ENCODE measurements at places on chromosomes 5 and 9. TPM values are rescaled to one million over a fixed set of nuclear protein-coding genes. Genes with fewer than 3 reads are reported as not detected.

Gene PALM2AKAP2
- 10.1 TPM for total RNA-seq

Gene REEP2
- total RNA-seq = 7.6 TPM

- DNase-seq = no peak
These were observed 584.3 kb downstream of the CAAP1 start for GRCh38 chr9:26308328-26308727.

GRCh38 chr5:92544036-92544435 is 1037.0 kb downstream of the NR2F1-AS1 start:
- no peak for DNase-seq

- DNase-seq = no peak
These were observed 20.3 kb downstream of the TNPO1 start for GRCh38 chr5:72836810-72837209.

Gene LCN15
- total RNA-seq = not detected

GRCh38 chr5:161077496-161077895 is 225.5 kb upstream of the ATP10B start:
- DNase-seq = no peak

DNA sequence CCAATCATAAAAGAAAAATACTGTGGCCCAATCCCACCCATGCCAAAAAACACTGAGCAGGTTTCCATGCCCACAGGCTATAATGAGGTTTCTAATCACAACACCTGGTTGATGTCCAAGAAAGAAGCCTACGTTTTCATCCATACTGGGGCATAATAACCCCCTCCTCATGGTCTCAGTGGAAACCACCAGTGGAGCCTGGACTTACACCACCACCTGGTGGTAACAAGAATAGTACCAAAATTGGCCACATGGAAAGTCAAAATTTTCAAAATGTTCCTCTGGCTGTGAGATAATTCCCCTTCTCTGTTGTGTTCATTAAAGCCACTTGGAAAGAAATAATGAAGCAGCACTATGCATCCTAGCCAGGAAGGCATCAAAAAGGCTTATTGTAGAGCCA is 687.3 kb upstream of the ST8SIA4 start:
- DNase-seq = no peak

- DNase-seq = no peak
These were observed 1330.4 kb upstream of the WWC1 start for GRCh38 chr5:166961028-166961427.

DNA sequence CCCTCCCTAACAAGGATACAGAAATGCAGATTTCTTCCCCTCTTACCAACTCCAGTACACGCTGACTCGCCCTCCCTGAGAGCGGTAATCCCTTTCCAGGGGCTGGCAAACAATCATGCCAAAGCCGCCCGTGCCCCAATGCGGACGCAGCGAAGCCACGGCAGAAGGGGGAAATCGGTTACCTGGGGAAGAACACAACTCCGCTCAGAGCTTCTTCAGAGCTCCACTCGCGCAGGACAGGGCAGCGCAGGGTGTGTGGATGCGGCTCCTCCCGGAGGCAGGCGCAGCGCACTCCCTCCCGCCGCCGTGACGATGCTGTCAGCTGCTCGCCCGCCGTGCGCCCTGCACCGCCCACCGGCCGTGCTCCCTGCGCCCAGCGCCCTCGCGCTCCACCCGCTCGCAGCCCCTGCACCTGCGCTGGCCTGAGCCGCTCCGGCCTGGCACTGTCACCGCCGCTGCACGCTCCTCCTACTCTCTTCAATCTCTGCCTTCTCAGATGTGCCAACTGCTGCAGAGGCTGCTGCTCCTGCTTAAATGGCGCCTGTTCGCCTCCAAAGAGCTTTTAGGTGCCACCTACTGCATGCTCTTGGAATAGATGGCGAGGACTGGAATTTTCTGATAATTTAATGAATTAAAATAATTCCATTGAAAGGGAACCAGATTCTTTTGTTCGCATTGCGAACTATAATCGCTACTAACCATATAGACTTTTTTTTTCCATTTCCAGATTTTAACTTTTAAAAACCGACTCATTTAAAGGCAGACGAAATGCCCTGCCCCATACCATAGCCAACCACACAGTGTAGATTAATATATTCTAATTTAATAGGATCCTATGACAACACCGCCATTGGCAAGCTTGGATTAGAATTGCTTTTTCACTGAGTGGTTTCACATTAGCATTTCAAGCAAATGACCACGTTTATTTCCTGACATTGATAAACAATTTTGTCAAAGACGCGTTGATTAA is at the start of gene DIRAS2:
Gene DIRAS2, minus strand, starts transcription at position 255 of the 970 bp plus-strand sequence. CDS start 28,997 bp downstream, outside the sequence.
- peak; percentile 89 for DNase-seq

Gene DBH
- total RNA-seq = 0.06 TPM

DNA sequence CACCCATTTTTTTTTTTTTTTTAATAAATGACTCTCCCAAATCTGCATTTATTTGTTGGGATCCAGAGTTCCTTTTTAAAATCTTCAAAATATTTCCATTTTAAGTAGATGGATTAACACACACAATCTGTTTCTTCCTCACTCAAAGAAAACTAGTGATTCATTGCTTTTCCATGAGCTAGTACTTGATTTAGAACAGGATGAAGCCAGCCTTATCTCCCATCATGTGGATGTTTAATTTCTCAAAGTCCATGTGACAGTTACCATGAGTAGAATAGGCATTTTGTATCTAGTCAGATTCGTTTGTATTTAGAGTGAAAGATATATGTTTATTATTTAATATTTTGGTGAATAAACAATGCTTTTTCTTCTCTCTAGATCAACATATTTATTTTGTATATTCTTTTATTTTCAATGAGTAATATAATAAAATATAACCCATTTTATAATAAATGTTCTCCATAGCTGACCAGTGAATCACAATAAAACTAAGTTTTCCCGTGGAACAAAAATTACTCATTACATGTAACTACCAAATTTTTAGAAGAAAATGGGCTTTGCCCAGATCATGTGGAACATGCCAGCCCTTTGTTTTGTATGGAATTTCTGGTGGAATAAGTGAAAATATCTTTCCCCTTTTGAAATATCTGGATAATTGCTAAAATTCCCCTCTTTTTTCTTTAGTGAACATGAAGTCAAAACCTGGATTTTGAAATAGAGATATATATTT is 54.9 kb upstream of the RPS23 start:
- DNase-seq = no peak

Gene AIF1L
- total RNA-seq = 7.0 TPM

Gene PCDHB2
- 3.6 TPM for total RNA-seq

DNA sequence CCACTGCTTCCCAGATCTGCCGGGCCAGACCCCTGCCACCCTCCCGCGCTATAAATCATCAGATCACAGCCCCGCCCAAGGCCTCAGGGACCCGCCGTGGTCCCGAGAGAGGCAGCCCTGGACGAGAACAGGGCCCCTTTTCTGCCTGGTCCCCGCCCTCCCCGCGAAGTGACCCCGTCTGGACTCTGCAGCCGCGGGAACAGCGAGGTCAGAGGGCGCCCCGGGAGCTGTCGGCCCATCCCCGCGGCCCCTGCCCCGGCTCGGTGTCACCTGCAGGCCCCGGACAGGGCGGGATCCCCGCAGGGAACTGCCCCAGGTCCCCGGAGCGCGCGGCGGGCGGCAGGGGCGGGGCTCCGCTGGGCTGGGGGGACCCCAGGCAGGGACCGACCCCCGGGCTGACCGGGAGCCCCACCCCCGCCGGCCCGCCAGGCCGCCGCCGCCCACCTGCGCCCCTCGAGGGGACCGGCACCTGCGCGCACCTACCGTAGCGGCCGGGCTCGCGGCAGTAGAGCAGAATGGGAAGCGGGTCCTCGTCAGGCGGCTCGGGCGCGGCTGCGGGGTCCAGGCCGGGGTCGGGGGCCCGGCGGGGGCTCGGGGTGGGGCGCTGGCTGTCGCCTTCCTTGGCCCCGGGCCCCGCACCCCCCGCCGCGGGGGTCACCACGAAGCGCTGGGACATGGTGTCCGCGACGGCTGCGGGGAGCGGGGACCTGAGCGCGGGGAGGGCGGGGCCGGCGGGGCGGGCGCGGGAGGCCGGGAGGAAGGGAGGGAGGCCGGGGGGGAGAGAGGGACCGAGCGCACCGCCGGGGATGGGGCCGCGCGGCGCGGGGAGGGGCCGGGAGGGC is 43.5 kb upstream of the SLC12A7 start:
- DNase-seq = no peak

- no peak for DNase-seq
These were observed 296.6 kb upstream of the RASA1 start for GRCh38 chr5:86971034-86971571.

GRCh38 chr5:126619781-126620180 is 19.0 kb downstream of the PHAX start:
- no peak for DNase-seq

GRCh38 chr5:139906661-139907060 is 111.1 kb downstream of the PSD2 start:
- DNase-seq = no peak

DNA sequence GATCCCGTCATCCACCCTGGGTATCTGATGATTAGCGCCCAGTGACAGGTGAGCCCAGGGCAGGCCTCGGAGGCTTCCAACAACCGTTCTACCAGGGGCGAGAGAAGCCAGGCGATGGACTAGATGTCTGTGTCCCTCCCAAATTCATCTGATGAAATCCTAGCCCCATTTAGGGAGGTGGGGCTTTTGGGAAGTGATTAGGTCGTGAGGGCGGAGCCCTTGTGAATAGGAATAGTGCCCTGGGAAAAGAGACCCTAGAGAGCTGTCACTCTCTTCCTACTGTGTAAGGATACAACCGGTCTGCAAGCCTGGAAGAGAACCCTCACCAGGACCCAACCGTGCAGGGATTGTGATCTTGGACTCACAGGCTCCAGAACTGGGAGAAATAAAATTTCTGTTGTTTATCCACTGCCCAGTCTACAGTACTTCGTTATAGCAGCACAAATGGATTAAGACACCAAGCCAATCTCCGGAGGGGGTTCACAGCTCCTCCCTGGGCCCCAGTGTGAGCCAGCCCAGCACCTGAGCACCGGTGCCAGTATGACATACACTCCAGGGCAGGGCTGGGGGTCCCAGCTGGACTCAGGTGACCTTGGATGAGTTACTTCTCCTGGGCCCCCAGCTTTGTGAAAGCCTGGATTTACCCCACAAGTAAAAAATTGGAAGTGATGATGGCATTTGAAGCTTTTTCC is 162.2 kb downstream of the DAB2IP start:
- no peak for DNase-seq

Measured in mucosa of gallbladder (tissue), 1 donor.